Stimulated activated CD4-positive, alpha-beta T cell treated with anti-CD3 and anti-CD28 coated beads, Interleukin-1b, Interleukin-23, amount 100 ng/mL, for 1 hour (primary cell): ENCODE measurements at places on chromosomes 3 and 15.

- no peak for DNase-seq
These were observed 369.0 kb downstream of the ULK4 start for GRCh38 chr3:41592753-41593510.

DNA sequence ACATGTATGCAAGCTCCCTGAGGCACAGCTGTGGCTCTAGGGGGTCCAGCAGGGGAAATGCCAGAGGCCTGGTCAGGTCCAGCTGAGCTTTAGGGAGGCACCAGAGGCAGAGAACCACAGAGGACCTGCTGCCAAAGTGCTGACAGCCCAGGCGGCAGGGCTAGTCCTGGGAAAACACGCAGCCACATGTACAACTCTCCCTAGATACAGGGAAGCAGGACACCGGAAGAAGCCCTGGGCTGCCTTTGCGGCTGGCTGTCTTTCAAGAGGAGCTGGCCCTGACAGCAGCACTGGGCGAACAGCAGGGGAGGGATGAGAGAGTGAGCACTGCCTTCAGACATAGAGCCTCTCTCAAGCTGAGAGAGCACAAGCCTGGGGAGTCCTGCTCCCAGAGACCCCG is 40.7 kb downstream of the RFT1 start:
- no peak for DNase-seq

- DNase-seq, result no peak
These were observed 135.5 kb downstream of the THRB start for GRCh38 chr3:24359102-24359501.

DNA sequence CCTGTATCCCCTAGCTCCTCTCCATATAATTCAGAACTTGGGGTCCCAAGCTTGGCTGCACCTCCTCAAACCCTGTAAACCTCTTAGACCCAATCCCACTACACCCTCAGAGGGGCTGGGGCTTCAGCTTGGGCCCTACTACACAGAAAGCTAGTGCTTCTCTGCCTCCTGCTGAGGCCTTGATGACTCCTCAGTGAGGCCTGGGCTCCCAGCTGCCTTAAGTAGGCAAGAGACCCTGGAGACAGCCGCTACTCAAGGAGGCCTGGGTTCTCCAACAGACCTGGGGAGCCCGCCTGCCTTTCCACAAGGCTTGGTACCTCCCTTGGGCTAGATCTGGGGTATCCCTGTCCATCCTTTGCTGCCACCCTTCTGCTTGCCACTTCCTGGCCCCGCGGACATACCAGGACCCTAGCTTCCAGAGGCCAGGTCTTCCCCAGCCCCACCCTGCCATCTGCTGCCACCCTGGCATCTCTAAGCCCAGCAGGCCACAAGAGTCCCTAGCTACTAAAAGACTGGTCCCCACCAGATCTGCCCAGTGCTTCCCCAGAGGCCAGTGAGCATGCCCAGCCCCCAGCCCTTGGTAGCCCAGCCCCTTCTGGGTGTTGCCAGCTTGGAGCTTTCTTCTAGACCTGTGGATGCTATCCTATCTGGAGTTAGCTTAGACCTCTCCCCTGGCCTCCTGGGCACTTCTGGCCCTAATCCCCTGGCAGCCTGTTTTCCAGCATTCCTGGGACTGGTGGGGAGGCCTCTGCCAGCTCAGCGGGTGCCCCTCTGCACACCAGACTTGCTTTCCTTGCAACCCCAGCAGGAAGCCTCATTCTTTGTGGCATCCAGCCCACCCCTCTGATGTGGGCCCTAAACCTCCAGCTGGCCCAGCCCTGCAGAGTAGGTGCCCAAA is 13.7 kb downstream of the C15orf39 start:
- no peak for DNase-seq

DNA sequence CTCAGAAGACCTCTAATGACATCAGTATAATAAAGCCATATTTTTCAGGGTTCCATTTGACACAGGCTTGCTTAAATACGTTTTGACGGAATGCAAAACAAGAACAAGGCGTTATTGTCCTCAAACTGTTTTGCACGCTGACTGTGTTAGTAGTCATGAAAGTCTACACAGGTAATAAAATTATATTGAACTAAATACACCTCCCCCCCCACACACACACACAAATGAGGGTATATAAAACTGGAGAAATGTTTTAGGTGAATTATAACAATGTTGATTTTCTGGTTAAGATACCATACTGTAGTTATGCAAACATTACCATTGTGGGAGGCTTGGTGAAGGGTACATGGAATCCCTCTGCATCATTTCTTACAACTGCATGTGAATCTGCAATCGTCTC is 257.1 kb upstream of the ARRDC4 start:
- no peak for DNase-seq

- DNase-seq, result no peak
These were observed 383.6 kb upstream of the SEMA6D start for GRCh38 chr15:47333734-47334133.

DNA sequence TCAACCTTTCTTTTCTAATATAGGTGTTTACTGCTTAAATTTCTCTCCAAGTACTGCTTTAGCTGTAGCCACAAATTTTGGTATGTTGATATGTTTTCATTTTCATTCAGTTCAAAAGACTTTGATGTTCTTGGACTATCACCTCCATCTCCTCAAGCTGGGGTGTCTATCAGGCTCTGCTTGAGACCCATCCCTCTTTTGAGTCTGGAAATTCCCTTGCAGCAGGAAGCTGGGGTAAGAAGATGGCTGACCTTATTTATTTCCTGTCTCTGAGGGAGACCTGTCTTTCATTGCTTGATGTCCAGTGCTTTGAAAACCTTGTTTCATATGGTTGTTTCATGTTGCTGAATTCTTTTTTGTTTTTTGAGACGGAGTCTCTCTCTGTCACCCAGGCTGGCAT is 60.5 kb upstream of the ADPGK start:
- DNase-seq, result no peak

DNA sequence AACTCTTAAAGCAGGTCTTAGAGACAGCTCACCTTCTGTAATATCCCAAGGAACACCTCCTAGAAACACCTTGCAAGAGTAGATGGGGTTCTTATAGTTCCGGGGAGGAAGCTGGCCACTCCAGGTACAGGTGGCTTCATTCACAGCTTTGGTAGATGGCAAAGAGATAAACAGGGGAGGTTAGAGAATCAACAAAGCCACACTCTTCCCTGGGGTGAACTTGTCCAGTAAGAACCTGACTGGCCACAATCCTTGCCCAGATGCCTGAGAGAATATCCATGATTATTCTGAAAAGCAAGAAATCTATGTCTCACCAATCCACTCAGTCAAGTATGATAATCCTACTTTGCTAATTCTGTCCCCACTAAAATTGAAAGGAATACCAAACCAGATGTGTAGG is 13.6 kb upstream of the RPS17 start:
- DNase-seq, result no peak

- DNase-seq, result no peak
These were observed 244.5 kb upstream of the KCNMB2 start for GRCh38 chr3:178291574-178292370.

DNA sequence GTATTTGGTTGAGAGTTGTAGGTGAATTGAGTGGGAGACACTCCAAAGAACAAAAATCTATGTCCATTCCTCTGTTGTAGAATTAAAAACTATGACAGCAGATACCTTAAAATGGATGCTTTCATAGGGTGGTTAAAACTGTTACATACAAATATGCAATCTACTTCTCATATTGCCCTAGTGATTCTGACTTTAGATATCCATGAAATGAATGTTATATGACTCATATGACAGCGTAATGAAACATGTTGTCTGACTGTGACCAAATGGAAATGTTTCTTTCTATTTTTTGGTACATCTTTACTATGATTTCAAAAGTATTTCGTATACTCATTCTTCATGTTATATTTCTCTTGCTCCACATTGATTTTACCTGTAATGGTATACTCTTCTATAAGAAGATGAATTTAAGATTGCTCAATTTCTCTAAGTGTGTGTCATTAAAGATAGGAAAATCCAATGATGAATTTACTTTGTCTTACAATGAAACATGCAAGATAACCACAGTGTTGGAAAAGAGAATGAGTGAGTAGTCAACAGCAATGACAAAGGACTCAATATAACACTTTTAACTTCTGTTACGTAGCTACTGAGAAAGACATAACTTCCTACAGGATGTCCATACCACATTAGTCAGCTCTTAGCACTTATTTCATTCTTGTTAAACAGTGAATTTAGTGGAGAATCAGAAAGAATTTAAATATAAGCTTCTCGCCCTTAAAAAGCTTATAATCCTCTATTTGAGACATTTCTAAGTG is 79.3 kb upstream of the LSAMP start:
- DNase-seq, result no peak

DNA sequence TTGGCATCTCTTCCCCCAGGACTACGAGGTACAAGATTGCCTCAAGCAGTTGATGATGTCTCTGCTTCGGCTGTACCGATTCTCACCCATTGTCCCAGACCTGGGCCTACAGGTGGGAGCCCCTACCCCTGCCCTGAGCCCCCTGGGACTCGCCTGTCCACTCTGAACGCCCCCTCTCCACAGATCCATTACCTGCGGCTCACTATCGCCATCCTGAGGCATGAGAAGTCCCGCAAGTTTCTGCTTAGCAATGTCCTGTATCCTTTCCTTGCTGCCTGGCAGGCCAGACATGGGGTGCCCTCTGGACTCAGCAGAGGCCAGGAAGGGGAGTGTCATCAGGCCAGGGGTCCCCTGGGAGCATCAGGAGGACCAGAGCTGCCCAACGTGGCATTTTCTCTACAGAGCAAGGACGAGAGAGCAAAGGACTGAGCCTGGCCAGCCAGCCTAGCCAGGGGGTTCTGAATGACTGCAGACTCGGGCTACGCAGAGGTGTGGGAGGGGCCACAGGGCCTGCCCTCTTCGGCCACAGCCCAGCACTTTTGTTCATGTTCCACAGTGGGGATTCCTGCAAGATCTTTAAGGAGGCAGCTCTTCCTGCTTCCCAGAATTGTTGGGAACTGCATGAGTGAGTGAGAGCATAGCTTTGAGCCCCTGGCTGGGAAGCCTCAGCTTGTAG is 11.2 kb downstream of the RNF123 start:
- DNase-seq, result no peak

DNA sequence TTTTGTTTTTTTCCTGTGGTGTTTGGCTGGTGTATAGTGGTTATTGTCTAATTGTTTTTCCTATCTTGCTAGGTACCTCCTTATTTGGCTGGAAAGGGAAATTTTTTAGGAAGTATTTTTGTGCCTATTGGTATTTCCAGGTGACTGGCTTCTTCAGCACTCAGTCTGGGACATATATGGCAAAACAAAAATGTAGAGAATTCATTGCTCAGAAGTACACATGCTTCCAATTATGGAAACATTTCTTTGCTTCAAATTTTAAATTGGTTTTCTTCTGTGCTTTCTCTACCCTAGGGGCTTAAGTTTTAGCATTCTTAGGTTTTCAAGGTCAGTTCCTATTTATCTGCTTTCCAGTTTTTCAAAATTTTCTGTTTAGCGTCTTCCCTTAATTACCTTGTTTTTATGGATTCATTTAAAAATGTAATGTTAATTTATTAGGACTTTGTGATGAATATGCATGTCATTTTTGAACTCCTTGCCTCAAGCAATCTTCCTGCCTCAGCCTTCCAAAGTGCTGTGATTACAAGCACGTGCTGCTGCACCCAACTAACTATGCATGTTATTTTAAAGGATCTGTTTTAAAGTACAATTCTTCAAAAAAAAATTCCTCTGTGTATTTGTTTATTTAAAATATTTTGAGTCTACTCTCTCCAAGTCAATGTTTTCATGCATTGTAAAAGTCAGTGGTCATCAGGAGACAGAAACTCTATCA is 231.9 kb upstream of the DPPA4 start:
- no peak for DNase-seq

GRCh38 chr15:53072077-53072476 is 281.9 kb upstream of the ONECUT1 start:
- DNase-seq, result no peak

DNA sequence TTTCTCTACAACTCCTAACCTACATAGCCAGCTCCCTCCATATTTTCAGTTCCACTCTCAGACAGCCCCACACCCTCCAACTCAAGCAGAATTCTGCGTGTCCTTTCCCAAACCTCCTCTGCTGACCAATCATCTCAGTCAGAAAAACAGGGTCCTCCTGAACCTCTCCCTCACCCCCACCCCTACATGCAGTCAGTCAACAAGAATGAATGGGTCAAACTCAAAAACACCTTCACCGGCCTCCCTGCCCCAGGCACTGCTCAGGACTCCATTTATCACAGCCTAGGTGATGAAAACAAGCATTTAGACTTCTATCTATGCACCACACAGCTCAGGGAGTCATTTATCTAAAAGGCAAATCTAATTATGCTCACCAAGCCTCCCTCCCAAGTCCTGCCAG is 32.4 kb downstream of the MYL3 start:
- DNase-seq, result no peak

GRCh38 chr15:82184776-82185175 is 77.8 kb downstream of the EFL1 start:
- no peak for DNase-seq

- DNase-seq, result no peak
These were observed 175.8 kb downstream of the XXYLT1 start for GRCh38 chr3:195095035-195095703.

DNA sequence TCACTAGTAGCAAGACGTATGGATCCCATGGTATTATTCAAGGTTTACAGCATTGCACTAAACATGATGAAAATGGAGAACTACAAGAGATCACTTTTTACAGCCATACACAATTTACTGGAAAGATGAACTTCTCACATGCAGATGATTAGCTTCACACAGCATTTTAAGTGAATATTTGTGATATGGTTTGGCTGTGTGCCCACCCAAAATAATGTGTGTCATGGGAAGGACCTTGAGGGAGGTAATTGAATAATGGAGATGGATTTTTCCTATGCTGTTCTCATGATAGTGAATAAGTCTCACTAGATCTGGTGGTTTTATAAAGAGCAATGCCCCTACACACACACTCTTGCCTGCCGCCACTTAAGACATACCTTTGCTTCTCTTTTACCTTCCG is 662.0 kb upstream of the CCDC54 start:
- no peak for DNase-seq
